ENCODE measurements at places on chromosomes 5 and 9. TPM values are rescaled to one million over a fixed set of nuclear protein-coding genes. Genes with fewer than 3 reads are reported as not detected.
A peak's percentile ranks its signal among the peaks of the same experiment; 100 is the strongest.

DNA sequence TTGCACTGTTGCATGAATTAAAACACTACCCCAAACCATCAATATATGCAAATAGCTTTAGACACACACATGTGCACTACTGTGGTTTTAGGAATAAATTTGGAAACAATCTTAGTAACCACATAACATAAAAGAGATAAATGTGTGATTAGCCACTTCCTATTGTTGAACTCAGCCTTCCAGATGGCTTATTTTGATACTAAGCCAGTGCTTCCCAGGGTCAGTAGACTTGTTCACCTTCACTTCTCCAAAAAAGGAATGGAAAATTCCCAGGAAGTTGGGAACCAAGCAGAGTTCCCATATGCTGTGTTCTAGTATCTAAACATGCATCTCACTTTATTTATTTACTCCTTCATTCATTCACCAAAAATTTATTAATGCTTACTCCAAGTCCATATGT, 47.8 kb downstream of the SVEP1 start:
- ATAC-seq: no peak

DNA sequence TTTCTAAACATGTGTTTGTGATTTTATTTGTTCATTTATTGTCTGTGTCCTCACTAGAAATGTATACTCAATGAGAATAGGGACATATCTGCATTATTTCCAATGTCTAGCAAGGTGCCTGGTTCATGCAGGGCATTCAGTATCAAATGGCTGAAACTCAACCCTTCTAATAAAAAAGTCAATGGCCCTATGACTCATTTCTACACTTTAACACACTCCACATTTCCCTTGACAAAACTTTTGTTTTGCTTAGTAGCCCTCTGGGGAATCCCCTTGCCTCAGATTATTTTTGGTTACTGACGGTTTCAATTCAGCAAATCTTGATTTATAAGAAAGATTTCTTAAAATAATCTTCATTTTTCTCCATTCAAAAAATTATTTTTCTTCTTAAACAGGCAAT, 206.0 kb upstream of the DMRTA1 start:
- peak; percentile 75 for ATAC-seq

PRDM9 gene
- not detected for total RNA-seq

DNA sequence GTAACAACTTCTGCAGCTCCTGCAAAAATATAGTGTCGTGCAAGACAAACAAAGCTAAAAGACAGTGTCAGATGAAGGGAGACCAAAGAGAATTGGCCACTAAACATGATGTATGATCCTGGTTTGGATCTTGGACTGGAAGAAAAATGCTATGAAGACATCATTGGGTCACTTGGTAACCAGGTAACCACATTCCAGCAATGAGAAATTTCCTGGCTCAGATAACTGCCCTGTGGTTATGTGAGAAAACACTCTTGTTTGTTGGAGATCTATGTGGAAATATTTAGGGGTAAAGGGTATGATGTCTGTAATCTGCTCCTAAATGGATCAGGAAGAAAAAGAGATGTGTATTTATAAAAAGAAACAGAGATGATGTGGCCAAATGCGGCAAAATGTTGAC, 45.5 kb upstream of the ANKRD33B start:
- ATAC-seq: no peak

GRCh38 chr9:112355427-112355897, 22.0 kb upstream of the PTBP3 start:
- peak; percentile 67 for ATAC-seq
